Activated T-helper 17 cell treated with anti-CD3 and anti-CD28 coated beads, Interleukin-2, amount 50 U/mL, for 72 hours (primary cell): ENCODE measurements at places on chromosomes 5 and 9. TPM values are rescaled to one million over a fixed set of nuclear protein-coding genes. Genes with fewer than 3 reads are reported as not detected.

TEK gene
- not detected for total RNA-seq

GPX3 gene
- total RNA-seq, result not detected

ANKRD31 gene
- total RNA-seq, result 0.48 TPM

DNA sequence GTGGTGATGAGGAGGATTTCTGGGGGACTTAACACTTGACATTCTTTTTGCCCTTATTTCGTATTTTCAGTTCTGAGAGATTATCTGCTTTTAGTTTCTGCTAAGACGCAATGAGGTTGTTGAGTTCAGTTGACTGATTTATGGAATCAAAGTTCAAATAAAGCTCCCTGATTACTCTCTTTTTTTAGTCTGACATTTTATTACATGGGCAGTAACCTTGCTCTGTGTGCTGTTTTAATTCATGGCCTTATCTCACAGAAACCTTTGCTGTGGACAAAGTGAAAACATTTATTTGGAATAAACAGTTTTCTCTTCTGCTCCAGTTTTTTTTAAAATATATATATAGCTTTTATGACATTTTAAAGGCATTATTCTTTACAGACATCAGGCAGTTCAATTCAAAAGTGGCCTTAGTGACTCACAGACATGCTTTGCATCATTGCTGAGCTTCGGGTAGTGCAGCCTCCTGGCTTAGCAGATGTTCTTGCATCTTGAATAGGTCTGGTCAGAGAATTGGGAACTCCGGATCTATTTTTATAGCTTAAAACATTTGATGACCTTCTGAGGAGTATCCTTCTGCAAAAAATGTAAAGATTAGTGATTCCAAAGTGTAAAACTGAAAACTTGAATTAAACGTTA, 162.9 kb downstream of the FAM170A start:
- no peak for ATAC-seq
- H3K27me3 ChIP-seq, result peaks cover 5% of the 10 kb centered on the region
- no peak overlapping the region for H3K4me3 ChIP-seq
- no peak overlapping the region for H3K27ac ChIP-seq
- H3K4me1 ChIP-seq, result no peaks in the 10 kb centered on the region
